ENCODE measurements at places on chromosomes 2 and 18.

DNA sequence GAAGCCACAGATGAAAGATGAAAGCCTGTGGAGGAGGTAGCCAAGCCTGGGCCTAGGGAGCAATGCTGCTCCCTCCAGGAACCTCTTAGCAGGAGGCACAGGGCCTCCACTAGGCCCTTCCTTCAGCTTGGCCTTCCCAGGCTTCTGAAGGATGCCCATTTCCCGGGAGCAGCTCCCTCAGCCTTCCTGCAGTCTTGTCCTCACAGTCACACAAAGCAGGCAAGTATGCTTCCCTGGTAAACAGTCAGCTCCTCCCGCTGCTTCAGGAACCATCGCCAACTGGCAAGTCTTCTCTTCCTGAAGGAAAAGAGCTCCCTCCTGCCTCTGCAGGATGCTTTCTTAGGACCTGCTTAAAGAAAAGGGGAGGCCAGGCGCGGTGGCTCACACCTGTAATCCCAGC is 53.2 kb downstream of the SMAD7 start:
- DNase-seq: no peak

- DNase-seq: no peak
These were observed 40.7 kb upstream of the PCBP1 start for GRCh38 chr2:70046534-70046933.

DNA sequence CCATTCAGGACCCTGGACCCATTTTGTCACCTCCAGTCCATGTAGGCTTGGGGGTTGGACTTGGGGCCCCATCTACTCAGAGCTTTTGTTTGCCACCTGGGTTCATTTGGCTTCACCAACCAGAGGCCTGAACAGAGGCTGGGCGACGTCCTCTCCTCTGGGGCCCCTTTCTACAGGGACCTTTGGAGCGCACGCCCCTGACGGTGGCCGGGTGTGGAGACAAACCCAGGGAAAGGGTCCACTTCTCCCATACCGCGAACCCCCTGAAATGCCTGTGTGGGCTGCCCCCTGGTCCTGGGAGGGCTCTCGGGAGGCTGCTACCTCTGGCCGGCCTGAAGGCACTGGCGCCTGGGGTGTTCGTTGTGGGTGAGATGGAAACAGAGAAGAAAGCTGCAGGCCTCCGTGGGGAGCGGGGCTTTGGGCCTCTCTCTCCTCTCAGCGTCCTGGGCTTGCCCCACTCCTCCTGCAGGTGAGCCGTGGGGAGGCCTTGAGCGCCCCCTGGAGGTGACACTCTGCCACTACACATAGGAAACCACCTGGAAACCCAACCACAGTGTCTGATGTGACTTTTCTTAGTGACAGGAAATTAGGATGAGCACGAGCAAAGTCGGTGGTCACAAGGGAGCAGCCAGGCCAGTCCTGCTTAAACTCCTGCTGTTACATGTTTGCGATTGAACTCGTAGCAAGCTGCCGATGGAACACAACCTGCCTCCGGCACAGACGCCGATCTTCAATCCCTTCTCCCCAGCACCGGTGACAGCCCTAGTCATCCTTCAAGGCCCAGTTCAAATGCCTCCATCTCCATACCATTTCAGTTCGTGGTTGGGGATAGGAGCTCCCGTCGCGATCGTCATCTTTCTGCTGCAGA is 12.0 kb upstream of the NTSR2 start:
- peak; percentile 54 for DNase-seq

DNA sequence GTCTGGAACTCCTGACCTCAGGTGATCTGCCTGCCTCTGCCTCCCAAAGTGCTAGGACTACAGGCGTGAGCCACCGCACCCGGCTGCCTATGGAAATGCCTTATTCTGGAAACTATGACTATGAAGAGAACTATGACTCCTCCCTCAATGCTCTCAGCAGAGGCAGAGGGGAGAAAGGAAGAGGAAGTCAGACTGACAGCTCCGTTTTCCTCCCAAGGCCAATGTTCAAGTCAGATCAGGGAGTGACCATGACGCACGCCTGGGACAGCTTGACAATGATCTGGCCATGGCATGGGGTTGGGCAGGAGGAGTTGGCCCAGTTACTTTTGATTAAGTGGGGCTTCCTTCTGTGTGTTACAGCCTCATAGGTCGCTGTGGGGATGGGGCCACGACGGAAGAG is 44.3 kb upstream of the MRPL33 start:
- DNase-seq: no peak

GRCh38 chr2:172909454-172909853 is 166.2 kb upstream of the MAP3K20 start:
- DNase-seq: no peak

DNA sequence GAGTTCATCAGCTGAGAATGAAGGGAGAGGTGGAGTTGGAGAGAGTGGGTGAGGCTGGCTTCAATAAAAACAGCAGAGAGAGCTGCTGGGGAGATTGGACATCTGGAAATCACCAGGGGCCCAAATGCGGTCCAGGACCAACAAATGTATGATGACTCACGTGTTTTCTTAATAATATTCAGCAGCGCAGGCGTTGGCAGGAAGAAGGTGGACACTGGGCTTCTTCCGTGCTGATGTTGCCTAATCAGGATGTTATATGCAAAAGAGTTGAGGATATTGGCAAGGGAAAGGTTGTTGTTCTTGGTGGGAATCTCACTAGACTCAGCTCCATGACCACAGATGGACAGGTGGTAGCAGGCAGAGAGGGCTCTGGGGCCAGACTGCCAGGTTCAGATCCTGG is 12.8 kb upstream of the PLA2R1 start:
- DNase-seq: no peak

DNA sequence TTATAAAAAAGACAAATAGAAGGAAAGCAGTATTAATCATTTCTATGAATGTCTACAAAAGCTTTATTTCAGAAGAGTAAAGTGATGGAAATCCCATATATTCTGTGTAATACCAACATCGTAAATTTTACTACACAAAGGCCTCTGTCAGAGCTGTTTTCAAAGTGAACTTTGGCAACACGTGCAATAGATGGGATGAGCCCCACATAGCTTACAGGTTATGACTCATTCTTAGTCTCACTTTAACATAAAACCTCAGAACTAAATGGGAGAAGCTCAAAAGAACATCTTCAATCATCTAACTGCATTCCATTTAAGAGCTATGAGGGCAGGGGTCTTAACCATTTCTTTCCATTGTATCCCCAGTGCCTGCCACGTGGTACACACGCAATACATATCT is 11.5 kb downstream of the VPS4B start:
- no peak for DNase-seq

DNA sequence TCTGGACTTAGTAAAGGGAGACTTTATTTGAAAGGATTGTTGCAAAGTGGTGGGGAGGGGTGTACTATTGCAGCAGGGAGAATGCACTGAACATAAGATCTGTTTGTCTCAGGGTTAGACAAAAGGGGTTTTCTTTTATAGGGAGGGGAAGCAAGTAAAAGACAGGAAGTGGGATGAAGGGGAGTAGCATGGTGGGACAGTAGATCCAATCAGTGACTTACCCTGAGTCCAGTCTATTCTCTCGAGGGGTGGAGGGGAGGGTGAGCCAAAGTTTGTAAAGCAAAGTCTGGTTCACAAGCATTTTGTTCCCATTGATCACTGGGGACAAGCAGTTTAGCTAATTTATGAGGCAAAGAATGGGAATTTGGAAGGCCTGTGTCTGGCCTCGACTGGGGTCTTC is 35.0 kb upstream of the CYP27C1 start:
- no peak for DNase-seq

- no peak for DNase-seq
These were observed 334.8 kb downstream of the DYSF start for GRCh38 chr2:71788186-71788525.

- DNase-seq: no peak
These were observed 506.8 kb upstream of the ZEB2 start for GRCh38 chr2:145026456-145027455.

GRCh38 chr18:42459873-42460272 is 504.8 kb downstream of the PIK3C3 start:
- no peak for DNase-seq

- no peak for DNase-seq
These were observed 58.6 kb downstream of the ADCYAP1 start for GRCh38 chr18:963276-963675.

- no peak for DNase-seq
These were observed 8.3 kb downstream of the KCNF1 start for GRCh38 chr2:10919771-10920621.

DNA sequence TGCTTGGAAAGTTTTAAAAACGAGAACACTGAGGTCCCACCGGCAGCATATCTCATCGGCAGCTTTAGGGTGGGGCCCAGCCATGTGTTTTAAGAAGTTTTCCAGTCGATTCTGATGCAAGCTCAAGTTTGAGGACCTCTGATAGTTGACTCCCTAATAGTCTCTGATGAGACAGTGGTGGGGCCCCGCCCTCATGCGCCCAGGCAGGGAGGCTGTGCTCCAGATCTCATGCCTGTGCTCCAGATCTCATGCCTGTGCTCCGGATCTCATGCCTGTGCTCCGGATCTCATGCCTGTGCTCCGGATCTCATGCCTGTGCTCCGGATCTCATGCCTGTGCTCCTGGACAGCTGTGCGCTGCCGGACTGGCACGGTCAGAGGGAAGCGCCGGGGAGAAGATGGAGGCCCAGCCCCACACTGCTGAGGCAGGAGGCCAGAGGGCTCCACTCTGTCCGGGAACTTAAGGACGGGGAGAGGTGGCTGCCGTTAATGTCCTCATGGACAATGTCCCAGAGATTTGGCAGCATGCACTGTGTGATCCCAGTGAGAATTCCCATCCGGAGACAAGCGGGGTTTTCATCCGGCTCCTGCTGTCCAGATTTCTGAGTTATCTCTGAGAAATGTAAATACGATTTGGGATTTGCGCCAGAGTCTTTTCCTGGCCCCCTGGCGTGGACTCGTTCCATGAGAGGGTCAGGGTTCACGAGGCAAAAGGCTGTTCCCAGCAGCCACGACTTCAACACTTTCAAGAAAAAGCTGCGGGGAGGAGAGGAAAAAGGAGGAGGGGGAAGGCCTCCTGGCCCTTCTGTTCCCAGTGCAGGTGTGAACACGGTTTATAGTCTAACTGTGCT is 9.4 kb upstream of the COLEC11 start:
- DNase-seq: no peak

DNA sequence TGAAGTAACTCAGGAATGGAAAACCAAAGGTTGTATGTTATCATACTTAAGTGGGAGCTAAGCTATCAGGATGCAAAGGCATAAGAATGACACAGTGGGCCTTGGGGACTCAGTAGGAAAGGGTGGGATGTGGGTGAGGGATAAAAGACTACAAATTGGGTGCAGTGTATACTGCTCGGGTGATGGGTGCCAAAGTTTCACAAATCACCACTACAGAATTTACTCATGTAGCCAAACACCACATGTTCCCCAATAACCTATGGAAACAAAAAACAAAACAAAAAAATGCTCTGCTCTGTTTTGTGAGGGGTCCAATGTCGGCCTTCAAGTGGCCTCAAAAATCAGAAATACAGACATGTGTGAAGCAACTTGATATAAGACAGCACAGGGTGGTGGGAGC is 8.9 kb upstream of the RNF144A start:
- no peak for DNase-seq

GRCh38 chr2:165067643-165068486 is 112.5 kb upstream of the SLC38A11 start:
- no peak for DNase-seq

DNA sequence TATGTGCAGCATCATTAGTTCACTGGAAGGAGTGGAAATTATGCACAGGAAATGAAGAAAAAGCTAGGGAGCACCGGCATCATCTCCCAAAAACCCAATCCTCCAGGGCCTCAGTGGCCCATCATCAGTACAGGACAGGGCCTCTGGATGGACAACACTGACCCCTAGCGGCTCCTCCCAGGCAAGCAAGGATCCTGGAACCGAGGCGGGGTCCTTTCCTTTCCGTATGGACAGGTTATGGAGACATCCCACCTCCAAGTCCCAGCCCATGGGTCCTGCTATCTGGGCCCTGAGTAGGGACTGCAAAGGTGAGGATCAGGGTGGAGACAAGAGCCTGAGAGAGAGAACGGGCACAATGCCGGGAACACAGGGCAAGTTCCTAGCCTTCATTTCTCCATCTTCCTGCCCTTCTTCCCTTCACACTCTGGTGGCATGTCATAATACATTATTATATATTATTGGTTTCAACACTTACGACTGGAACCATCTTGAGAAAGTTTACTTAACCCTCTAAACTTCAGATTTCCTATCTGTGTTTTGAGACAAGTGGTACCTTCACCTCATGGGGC is 68.2 kb downstream of the ZNF516 start:
- DNase-seq: no peak

DNA sequence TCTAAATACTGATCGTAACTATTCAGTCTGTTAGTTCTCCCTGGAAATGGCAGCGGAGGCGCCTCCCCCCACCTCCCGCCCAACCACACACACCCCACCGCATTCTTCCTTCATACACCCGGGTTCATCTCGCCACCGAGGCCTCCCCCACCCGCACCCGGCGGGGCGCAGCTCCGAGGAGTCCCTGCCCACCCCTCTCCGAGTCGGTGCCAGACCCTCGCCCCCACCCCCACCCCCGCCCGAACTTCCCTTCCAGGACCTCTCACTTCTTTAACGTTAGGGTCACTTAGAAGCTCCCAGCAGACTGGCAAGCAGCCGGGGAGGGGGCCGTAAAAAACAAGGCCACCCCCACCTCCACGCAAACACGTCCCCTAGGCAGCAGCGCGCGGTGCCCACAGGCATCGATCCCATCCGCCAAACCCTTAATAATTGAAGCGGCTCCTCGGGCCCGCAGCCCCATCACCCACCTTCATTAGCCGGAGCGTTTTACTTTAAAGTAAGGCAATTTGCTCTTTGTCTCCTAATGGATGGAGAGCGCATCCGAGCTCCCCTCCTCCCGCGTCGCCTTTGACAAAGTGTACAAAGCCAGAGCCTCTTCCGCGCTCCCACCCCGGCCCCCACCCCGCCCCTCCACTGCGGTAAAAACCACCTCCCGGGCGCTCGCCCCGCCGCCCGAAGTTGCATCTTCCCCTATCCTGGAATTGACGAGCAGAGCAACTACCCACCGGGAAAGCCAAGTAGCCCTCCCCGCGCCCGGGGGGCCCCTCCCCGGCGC is 624 bp downstream of the ZNF516 start:
- DNase-seq: no peak

DNA sequence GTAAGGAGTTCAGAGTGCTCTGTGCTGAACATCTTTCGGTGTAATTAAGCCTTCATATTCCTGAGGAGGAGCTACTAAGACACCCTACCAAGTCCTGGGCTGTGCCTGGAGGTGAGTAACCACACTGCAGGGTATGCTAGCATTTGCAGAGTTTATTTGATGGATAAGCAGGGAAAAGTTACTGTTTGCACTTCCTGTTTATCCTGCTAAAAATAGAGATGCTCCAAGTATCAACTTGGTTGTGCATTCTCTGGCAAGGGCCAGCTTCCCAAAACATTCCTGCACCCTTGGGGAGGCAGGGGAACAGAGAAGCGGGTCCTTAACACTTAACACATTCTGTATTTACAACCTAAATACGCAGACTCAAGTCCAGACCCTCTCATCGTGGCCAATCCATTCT is 49.8 kb downstream of the PARD6G start:
- DNase-seq: no peak

- DNase-seq: no peak
These were observed 200.8 kb upstream of the SIX3 start for GRCh38 chr2:44740678-44741077.

- no peak for DNase-seq
These were observed 261.3 kb downstream of the MBD5 start for GRCh38 chr2:148282201-148282600.
